Smooth muscle cell of trachea (primary cell): ENCODE measurements at places on chromosomes 1 and 21. TPM values are rescaled to one million over a fixed set of nuclear protein-coding genes. Genes with fewer than 3 reads are reported as not detected.

Gene NES
- 58.2 and 110 TPM in 2 replicates for total RNA-seq

Gene S100A4
- total RNA-seq: 514 and 844 TPM in 2 replicates

Gene PTPN14
- total RNA-seq: 43.5 and 55.0 TPM in 2 replicates

Gene SERBP1
- total RNA-seq: 145 and 214 TPM in 2 replicates

Gene AIDA
- total RNA-seq: 56.4 and 93.8 TPM in 2 replicates

Gene OR2L13
- not detected in 2 replicates for total RNA-seq

Gene TMOD4
- total RNA-seq: 0.17 and 0.29 TPM in 2 replicates

Gene DCST2
- total RNA-seq: under 0.01 TPM in 1 of 2 replicates, not detected in the other

Gene HPDL
- 0.50 and 0.73 TPM in 2 replicates for total RNA-seq
